ENCODE measurements at places on chromosomes 16 and 17.

DNA sequence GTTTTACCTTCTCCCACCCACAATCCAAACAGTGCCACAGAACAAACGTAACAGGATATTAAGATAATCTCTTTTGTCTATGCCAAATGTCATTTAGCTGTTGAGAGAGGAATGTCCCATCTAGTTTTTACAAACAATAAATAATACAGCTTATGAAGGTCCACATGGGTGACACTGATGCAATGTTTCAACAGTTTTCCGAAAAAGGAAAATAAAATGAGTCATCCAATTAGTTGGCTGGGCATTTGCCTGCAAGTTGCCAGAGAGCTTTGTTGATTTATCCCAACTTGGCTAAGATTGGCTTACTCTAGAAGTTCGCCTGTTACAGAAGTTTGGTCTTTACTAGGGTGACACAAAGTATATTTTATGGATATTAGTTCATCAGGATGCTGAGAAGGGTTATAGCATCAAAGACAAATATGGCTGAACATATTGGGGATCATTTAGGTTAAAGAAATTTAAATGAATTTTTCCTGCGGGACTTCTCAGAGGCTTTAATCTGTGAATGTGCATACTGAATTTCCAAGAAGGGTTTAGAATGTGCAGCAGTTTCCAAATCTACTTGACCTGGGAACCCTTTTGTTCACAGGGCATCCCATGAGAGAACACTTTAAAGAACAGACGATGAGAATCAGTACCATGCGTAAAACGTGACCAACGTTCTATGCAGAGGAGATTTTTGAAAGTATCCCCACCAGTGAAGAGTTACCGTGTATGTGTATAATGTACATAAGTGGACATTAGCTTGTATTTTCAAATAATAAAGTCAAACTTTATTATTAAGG lies 73.1 kb downstream of the CDH13 start:
- no peak for DNase-seq

DNA sequence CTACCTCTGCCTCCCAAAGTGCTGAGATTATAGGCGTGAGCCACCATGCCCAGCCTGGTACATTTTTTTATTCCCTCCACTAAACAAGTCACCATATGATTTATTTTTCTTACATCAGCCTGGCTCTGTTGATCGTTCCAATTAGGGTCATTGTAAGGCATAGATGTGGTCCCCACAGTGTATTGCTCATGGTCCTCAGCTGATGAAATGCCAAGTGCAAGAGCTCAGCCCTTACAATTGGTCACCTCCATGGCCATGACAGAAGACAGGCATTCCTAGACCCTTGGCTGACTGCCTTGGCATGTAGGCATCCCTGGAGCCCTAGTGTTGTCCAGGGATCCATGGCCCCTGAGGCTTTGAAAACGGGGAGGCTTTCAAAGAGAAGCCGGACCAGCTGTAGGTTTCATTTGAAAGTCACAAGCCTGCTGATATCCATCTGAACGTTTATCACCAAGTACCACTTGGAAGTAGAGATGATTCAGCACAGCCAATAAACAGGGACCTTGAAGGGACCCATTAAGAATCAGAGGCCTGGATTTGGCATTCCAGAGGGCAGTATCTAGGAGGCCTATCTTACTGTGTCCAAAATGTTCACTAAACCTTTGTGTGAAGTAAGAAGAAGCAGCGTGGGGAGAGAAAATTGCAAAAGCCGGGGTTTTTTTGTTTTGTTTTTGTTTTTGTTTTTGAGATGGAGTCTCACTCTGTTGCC lies 20.6 kb upstream of the PRKCA start:
- no peak for DNase-seq

DNA sequence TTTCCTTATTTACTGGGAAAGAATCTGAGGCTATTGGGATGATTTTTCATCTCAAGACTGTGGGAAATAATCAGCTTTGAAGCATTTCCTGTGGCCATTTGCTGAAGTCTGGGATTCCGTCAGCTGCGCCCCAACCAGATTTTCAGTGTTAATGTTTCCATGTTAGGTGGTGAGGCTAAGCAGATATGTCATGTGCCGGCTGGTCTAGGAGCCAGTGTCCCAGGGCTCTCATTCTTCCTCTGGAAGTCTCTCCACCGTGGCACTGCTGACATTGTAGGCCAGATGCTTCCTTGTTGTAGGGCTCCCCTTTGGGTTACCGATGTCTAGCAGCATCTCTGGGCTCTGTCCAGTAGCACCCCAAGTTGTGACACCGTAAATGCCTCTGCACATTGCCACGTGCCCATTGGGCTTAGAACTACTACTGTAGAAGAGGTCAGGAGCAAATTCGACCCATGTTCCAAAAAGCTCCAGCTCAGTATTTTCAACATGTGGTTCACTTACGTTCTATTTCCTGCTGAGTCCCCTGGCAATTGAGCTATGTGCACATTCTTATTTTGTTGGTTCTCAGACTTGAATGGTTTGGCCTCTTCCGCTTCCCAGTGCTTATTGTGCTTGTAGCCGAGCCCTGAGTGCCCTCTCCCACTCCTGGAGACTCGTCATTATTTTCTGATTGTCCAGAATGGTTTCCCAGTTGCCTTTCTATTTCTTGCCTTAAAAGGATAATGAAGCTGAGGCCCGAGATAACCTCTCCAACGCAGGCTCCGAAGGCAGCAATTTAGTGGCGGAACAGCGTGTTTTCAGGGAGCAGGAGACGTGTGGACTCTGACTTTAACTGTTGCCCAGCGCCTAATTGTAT lies 82.2 kb downstream of the SPECC1 start:
- DNase-seq: no peak

- no peak for DNase-seq
Observed at GRCh38 chr16:88872650-88873331, 6.3 kb upstream of the PABPN1L start.

DNA sequence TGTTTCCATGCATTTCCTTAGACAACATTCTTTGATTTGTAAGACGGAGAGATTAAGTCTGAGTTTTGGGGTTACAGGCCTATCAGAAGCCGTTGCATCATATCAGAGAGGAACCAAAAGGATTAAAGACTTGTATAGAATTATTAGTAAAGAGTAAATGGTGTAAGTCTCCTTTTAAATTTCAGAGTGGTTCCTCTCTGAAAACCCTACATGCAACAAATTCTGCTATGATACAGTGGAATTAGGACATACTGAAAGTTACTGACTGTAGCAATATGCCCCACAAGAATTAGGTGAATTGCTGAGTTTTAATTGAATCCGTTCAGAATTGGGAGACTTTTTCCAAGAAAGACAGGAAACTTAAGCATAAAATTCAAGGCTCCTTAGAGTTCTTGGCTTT lies 221.6 kb downstream of the FTO start:
- DNase-seq: no peak

- no peak for DNase-seq
Observed at GRCh38 chr16:70679671-70680494, 6.0 kb downstream of the MTSS2 start.
